ENCODE measurements at places on chromosomes 2 and 18. TPM values are rescaled to one million over a fixed set of nuclear protein-coding genes. Genes with fewer than 3 reads are reported as not detected.

DNA sequence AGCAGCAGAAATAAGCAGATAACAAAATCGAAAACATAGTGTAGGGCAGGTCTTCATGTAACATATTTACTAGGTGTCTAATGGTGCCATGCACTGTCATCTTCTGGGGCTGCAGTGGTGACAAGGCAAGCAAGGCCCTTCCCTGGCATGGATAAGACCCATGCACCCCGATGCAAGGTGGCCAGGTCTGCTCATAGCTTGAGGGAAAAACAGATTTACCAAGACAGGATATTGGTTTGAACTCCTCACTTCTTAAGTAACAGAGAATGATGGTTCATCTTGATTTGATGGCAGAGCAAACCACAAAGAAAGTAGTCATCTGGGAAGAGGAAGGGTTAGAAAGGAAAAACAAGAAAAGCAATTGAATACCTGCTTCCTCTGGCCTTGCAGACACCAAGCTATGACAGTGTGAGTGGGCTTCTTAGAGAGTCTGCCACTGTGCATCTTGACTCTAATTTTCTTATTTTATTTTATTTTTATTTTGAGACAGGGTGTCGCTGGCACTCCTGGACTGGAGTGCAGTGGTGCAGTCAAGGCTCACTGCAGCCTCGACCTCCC, 35.8 kb upstream of the EML6 start:
- no peak for DNase-seq

Gene PARD3B
- not detected for polyA plus RNA-seq

Gene MAP3K19
- polyA plus RNA-seq: not detected

Gene IL1RL2
- not detected for polyA plus RNA-seq

Gene ITGAV
- polyA plus RNA-seq: not detected

GRCh38 chr2:165791421-165792103, 2.5 kb downstream of the GALNT3 start:
- DNase-seq: no peak

DNA sequence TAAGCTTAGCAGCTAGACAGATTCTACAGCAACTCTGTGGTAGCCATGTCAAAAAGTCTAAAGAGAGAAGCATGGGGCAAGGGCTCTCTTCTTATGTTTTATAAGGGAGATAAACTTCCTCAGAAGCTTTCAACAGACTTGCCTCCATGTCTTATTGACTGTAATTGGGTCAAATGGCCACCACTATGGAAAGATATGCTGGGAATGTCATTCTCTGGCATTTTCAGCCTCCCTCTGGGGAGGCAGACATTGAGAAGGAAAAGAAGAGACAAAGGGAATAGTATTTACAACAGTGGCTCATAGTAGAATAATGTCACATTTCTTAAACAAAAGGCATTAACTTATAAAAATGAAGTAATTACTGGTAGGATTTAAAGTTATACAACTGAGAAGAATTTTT, 1964.5 kb upstream of the PIK3C3 start:
- DNase-seq: no peak

- DNase-seq: no peak
These were observed 1860.8 kb upstream of the LRRTM1 start for GRCh38 chr2:82165377-82165776.

DNA sequence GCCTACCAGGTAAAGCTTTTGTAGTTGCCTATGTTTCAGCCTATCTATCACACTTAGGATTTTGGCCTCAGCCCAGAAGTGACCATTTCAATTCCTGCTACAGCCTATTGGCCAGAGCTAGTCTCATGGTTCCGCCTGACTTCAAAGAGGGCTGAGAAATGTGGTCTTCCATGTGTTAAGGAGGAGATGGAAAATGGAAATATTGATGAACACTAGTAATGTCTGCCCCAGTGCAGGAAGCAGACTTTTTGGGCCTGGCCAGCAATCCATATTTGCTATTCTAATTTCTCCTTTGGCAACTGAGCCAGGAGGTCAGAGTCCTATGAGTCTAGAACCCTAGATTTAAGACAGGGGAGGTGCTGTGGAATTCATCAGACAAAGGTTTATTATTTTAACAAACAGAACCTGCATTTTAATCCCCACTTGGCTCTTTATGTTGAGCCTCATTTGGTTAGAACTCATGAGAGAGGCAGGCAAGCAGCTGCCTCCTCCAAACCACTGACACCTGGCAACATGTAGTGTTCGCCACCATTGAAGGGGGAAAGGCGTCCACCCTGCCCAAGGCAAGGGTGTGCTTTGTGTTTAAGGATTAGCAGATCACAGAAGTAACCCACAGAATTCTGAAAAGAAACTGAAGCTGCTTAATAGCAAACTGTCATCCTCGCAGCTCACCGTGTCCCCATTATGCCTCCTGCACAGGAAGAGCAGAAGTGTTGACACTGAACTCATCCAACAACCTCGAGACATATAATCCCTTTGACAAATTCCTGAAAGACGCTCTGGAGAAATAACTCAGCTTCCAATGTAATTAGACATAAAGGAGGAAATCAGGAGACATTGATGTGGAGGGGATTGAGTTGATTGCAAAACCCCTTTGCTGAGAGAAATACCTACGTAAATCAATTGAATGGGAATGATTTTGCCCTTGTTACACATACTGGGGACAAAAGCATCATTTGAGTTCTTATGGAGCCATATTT, 47.7 kb upstream of the SCG2 start:
- DNase-seq: no peak
